ENCODE measurements at places on chromosomes 12 and 14.

GRCh38 chr12:88325816-88326189 lies 183.7 kb downstream of the TMTC3 start:
- peak; percentile 80 for DNase-seq

- peak; percentile 91 for DNase-seq
Measured at GRCh38 chr14:21494902-21495762, 16.0 kb downstream of the METTL3 start.

DNA sequence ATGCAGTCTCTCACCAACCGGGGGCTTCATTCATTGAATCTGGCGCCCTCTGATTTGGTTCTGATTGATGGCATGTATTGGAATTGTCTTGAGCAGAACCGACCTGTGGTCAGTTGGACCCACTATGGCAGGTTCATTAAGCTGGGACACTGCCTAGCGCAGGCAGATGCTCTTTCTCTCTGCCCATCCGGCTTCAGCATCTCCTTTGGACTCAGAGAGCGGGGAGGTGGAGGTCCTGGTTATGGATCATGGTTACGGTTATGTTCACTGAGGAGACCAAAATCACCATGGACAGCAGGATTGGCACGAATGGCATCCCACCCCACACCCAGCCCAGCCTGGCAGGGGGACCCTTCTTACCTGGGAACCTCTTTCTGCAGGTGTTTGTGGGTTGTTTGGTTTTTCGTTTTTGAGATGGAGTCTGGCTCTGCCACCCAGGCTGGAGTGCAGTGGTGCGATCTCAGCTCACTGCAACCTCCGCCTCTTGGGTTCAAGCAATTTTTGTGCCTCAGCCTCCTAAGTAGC lies 16.4 kb upstream of the BCL7A start:
- DNase-seq, result no peak

DNA sequence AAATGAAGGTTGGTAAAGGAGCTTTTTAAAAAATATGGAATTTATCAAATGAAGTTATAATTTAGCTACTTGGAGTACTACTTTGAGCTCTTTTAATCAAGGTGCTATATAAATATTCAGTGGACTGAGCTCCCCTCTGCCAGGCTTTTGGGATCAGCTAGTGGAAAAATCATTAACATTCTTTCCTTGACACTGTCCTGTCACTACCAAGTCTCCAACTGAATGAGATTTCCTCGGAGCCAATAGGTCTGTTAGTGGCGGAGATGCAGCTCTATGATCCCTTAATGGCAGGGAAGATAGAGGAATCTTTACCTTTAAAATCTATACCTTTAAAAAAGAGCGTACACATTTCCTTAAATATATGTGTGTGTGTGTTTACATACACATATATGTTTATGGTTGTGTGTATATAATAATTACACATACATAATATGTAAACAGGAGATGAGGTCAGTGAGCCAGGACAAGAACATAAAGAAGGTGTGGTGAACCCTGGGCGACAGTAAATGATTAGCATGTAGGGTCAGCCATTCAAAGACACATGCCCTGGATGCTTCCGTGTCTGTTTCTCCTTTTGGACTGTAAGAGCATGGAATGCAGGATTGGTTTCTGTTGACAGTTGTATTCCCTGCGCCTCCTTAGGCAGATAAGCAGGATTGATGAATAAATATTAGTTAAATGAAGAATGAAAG lies 47.7 kb upstream of the ATP2A2 start:
- no peak for DNase-seq

DNA sequence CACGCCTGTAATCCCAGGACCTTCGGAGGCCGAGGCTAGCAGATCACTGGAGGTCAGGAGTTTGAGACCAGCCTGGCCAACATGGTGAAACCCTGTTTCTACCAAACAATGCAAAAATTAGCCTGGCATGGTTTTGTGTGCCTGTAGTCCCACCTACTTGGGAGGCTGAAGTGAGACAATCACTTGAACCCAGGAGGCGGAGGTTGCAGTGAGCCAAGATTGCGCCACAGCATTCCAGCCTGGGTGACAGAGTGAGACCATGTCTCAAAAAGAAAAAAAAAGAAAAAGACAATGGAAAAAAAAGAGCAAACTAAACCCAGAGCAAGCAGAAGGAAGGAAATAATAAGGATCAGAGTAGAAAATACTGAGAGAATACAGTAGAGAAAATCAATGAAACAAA lies 5.4 kb downstream of the CHURC1 start:
- no peak for DNase-seq

DNA sequence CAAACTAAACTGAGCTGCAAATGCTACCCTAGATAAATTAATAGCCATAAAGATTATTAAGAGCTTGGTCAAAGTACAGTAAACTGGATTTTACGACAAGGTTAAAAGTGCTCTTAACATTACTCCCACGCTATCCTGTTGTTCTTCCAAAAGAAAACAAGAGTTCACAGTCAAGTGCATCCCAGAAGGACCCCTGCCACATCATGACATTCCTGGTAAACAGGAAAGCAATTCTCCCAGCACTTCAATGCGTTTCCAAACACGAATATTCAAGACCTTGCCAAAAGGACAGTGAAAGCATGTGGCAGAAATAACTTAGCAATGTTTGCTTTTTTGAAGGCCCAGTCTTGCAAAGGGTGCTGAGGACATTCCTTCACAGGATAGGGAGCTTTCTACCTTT lies 11.2 kb downstream of the SPRING1 start:
- no peak for DNase-seq

- no peak for DNase-seq
Measured at GRCh38 chr12:8989413-8989812, at the start of gene KLRG1. Gene KLRG1 (plus strand): TSS chr12:8989546. CDS start chr12:8989636, 90 bp downstream.

DNA sequence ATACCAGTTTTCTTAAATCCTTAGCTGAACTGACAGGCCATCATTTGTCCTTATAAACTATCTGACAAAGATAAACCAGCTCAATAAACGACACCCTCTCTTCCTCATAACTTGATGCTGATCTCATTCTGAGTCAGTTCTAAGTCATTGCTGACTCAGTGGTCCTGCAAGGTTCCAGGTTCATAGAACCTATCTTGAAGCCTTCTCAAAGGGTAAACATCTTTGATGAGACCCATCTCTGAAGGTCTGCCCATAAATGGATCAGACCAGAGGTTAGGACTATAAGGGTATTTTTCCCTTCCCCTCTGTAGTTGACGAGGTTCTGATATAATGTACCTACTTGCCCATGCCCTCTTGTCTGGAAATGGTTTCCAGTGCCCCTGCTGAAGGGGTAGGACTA lies 11.9 kb downstream of the NAA25 start:
- peak; percentile 88 for DNase-seq

DNA sequence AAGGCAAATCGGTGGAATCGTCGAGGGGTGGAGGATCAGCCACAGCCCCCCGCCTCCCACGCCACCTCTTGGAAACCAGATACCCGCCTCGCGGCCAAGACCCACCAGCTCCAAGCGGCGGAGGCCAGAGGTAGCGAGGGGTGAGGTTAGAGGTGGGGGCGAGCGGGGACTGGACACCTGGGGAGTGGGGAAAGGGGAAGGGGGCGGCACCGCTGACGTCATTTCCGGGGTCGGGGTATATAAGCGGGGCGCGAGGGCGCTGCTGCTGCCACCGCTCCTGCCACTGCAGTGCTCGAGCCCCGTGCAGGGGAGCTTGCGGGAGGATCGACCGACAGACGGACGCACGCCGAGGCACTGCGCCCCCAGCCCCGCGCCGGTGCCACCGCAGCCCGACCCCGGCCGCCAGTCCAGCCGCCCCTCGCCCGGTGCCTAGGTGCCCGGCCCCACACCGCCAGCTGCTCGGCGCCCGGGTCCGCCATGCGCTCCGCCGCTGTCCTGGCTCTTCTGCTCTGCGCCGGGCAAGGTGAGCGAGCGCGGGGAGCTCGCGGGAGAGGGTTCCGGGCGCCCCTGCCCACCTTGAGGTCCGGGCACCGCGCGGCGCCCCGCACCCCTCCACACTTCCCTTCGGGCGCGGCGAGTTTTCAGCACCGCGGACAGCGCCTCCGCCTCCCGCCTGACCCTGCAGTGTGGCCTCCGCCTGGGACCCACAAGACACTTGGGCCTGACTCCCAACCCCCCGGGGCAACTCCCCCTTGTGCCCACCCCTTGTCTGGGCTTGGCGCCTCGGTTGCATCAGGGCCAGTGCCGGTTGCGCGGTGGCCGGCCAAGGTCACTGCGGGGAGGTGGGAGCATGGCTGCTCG lies at the start of gene CHGA:
Gene CHGA, plus strand, starts transcription at position 268 of the 861 bp plus-strand sequence. Its CDS starts 210 bp downstream, at position 478.
- DNase-seq, result peak; percentile 37

DNA sequence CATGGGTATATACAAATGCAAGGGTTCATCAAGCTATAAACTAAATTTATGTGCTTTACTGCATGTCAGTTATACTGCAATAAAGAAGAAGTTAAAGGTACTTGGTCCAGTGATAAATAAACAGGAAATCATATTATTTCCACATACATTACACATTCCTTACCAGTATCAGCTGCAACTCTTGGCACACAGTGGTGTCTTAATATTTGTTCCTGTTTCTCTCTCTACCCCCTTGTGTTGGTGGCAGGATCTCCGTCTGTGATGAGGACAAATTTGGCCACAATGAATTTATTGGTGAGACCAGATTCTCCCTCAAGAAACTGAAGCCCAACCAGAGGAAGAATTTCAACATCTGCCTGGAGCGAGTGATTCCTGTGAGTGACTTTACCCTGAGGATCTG lies 19.2 kb upstream of the OAS1 start:
- no peak for DNase-seq

DNA sequence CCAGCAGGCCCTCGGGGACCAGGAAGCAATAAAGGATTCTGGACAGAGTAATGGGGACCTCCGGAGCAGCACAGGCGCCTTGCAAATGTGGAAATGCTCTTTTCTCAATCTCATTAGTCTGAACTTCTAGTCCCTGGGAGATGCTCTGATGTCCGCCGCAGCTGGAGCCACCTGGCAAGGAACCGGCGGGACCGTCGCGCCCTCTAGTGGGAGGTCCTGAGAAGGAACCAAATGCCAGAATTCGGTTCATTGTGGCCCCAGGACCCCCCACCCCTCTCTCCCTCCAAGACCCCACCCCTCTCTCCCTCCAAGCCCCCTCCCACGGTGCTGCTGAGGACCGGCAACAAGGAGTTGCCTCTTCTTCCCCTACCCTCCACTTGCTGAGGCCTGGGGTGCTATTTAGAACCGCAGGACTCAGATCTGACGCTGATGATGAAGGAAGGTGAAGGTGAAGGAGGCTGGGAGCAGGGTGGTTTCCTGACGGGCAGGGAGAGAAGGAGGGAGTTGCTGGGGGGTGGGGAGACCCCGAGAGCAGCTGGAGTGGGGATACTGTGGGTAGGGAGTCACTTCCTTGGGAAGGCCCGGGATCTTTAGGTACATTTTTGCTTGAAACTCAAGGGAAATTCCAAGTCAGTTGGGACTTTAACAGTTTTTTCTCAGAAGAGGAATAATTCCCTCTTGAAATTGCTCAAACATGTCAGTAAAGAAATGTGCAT lies 42.5 kb downstream of the SMIM41 start:
- DNase-seq, result peak; percentile 46

DNA sequence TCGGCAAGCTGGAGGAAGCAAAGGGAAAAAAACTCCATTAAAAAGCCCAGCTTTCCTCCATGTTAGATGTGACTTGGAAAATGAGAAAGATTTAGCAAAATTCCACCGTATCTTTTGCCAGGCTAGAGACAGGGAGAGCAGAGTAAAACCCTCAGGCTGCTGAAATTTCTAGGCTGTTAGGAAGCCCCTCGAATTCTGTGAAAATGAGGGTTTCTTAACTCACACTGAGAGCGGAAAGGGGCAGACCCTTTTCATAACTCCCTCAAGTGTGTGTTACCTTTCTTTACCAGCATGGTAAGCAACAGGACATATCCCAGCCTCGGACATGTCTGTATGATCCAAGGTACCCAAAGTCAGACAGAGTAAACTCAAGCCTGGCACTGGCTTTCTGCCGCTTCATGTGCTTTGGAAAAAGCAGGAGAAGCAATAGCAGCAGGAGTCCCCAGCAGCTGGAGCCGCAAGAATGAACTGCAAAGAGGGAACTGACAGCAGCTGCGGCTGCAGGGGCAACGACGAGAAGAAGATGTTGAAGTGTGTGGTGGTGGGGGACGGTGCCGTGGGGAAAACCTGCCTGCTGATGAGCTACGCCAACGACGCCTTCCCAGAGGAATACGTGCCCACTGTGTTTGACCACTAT lies at the start of gene RHOJ:
Gene RHOJ, plus strand, starts transcription at position 37 of the 637 bp plus-strand sequence. Its CDS starts 427 bp downstream, at position 464.
- DNase-seq, result no peak

GRCh38 chr14:20614038-20614840 lies 23.1 kb upstream of the RNASE12 start:
- peak; percentile 55 for DNase-seq

DNA sequence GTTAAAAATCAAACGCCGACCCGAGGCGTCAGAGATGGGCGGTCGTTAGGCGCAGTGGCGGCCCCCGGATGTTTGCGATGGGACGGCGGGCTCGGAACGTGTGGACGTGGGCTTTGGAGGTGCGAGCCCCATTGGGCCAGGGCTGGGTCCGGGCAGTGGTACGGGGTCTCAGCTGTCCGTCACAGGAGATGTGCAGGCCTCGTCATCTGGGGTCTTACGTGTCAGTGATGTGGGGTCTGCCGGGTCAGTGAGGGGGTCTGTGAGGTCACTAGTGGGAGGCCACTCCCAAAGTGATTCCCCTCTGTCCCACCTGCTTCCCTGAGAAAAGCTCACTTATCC lies 21.6 kb upstream of the CHFR start:
- no peak for DNase-seq

DNA sequence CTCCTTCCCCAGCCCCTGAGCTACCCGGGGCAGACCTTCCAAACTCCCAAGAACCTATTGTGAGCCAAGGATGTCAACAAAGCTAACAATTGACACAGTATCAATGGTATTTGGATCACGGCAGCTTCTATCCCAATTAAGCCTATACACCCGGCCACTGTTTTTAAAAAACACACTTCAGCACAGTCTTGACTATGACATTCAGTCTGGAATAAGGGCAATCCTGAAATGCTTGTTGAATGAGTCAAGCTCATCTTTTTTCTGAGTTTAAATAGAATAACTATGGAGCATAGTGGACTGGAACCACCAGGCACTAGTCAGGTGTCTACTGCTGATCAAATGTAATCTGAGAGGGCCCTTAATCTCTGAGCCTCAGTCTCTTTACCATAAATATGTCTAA lies 5.7 kb downstream of the DENND5B start:
- DNase-seq, result peak; percentile 78

DNA sequence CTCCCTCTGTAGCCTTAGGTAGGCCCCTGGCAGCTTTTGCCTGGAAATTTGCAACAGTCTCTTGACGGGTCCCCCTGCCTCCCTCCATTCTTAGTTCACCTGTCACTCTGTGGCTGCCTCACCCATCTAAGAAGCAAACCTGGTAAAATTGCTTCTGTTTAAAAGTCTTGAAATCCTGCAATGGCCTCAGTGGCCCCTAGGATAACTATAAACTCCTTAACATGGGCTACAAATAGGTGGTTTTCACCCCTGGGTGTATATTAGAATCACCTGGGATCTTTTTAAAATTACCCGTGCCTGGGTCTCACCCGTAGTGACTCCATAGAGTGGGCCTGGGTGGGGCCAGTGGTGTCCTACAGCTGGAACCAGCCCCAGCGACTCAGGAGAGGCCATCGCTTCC lies 332.7 kb downstream of the CACNA1C start:
- no peak for DNase-seq

DNA sequence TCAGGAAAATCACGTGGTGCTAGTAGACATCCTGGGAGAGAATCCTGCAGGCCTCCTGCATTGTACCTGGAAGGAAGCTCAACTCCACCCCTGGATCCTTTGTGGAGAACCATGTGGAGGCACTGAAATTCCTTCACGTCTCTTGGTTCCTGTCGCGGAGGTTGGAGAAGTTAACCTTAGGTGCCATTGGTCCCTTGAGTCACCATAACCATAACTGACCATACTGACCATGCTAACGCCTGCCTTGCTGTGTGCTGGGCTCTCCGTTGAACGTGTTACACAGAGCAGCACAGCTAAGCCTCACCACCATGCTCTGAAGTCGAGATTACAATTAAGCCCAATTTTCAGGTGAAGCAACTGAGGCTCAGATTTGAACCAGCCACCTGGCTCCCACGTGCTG lies 18.6 kb downstream of the C14orf132 start:
- no peak for DNase-seq

Measured in iris pigment epithelial cell (primary cell).